Caudate nucleus (tissue), 63 donors: ENCODE measurements at places on chromosomes 11 and 22.

GRCh38 chr11:107357877-107358276 is 99.7 kb downstream of the CWF19L2 start:
- no peak for DNase-seq

DNA sequence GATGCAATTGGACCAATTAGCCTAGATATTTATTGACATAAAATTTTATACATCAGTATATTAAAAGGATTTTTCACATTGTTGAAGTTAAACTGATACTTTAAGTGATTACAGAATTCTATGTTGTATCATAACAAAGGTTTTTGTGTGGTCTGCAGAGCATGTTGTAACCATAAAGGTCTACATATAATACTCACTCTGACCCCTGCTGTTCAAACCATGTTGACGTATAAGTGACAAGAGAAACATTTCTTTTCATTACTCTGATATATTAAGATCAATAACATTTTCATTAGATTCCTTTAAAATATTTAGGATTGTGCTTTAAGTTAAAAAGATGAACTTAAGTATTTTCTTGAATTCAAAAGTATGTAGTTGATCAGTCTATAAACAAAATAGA is 63.9 kb downstream of the GAS2 start:
- DNase-seq = no peak

DNA sequence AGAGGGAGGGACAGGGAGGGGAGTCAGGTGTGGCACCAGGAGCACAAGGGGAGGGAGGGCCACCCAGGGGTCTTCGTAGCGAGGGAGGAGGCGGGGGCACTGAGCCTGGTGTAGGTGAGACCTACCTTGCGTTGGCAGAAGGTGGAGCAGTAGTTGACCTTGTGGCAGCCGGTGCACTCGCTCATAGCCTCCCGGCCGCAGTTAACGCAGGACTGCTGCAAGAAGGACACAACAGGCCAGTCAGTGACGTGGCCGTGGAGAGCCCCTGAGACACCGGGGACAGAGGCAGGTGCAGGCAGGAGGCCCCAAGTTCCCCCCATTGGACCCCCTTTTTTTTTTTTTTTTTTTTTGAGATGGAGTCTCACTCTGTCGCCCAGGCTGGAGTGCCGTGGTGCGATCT is 16.8 kb downstream of the DRD4 start:
- no peak for DNase-seq

GRCh38 chr11:107682572-107682971 is 29.3 kb downstream of the SLN start:
- no peak for DNase-seq
